Neural progenitor cell (in vitro differentiated cells): ENCODE measurements at places on chromosomes 5 and 9.
A peak's percentile ranks its signal among the peaks of the same experiment; 100 is the strongest.

DNA sequence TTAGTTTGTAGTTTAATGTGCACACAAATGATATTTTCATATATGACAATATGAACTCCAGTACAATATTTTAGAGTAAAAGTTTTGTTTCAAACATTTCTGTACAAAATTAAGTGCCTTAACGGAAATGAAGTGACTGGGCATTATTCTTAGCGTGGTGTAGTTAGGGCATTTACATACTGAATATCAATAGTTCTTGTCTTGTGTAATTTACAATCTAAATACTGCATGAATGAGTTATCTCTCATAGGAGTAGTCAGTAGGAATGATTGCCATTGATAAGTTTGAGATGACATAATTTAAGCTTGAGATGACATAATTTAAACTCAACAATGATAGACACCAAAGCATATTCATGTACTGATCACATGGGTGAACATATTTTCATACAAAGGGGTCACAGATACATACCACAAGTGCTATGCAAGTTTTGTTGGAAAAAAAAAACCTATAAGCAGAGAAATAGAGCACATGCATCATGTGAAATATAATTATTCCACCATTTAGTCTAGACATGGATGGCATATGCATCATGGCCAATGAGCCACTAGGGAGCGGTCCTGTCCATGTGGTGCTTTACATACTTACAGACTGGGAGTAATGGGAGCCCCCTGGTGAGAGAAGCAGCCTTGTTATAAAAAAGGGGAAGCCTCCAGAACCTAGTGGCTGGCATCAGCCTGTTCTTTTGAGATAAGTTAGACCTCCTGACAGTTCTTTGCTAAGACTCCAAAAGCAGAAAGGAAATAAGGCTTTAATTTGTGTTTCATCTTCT is 1523.9 kb downstream of the MAT2B start:
- peak; percentile 73 for DNase-seq

DNA sequence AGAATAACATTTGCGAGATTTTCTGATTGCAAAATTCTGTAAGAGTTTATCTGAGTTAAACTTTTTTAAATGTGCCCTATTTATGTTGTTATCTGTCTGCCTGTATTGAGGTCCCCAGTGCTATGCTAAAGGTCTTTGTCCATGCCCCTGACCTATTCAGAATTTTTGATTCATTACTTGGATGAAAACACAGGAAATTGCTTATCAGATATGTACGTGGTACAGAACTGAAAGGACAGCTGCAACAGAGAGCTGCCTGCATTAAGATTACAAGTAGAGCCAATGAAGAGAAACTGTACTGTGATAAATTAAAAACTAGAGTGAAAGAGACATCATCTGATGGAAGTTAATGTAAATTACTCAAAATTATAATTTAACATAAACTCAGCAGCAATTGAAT is 408.8 kb downstream of the ADGRV1 start:
- DNase-seq: no peak

DNA sequence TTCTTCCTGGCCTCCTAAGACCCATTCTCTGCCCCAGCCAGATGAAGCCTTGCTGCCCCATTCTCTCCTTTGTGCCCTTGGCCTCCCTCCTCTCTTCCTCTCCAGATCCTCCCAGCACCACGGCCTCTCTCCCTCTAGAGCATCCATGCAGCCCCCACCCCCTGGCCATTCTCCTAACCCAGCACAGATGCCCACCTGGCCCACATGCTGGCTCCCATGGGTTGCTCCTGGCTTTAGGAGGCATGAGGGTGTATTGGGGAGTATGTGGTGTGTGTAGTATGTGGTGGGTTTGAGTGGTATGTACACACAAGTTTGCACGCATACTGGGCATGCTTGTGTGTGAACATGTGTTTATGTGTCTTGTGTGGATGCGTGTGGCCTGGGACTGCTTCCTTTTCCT is 47.1 kb downstream of the FOXI1 start:
- no peak for DNase-seq

- DNase-seq: no peak
Observed at GRCh38 chr5:38948501-38948900, 102.7 kb downstream of the OSMR start.

- DNase-seq: no peak
Observed at GRCh38 chr5:113217619-113218184, 217.1 kb downstream of the TSSK1B start.

DNA sequence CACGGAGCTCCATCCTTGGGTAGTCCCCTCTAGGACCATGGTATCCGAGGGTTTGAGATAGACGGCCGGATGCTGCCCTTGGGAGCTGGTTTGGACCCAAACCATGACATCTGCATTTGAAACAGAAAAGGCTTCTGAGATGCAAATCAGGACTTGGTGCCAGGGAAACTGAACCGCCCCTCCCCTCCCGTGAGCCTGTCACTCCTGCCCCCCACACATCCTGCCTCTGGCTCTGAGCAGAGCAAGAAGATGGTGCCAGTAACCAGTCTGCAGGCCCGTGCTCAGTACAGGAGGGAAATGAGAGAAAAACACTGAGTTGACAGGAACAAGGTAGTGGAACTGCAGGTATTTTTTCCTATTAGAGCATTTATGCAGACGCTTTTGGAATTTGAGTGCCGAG is 18.6 kb downstream of the ARPC5L start:
- no peak for DNase-seq

- no peak for DNase-seq
Observed at GRCh38 chr9:116733010-116733641, 46.0 kb downstream of the TRIM32 start.

DNA sequence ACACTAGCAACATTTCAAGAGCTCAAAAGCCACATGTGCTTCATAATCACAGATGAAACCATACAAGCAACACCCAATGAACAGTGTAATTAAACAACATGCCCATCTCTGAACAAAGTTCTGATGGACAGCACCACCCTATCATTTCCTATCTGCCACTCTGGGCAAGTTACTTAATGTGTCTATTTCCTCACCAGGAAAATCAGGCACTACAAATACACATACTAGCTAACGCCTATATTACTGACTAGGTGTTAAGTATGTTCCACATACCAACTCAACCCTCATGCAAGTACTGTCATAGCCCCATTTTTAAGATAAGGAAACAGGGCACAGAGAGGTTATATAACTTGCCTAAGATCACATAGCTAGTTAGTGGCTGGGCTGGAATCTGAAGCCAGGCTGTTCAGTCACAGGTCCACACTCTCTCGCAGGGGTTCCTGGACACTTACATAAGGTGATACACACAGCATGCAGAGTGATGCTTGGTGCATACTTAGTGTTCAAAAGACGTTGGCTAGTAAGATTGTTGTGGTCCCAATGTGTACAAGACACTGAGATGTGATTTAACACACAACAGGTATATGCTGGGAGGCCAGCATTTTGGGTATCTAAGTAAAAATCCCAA is 24.2 kb downstream of the CORO2A start:
- no peak for DNase-seq
